A549 treated with AZD2906 at 1 μM for 4 hours (cell line): ENCODE measurements at places on chromosomes 13 and 19. TPM values are rescaled to one million over a fixed set of nuclear protein-coding genes. Genes with fewer than 3 reads are reported as not detected.

The VSTM2B gene
- total RNA-seq: not detected in 5 replicates

The ZSCAN1 gene
- total RNA-seq: not detected in 5 replicates

The RNF225 gene
- 0.13 to 0.19 TPM (median 0.16 TPM) in 4 of 5 replicates, not detected in the other for total RNA-seq

The B3GNT8 gene
- 0.05 to 0.13 TPM (median 0.13 TPM) in 3 of 5 replicates, not detected in the others for total RNA-seq

The IRGC gene
- not detected in 5 replicates for total RNA-seq

The ZNF829 gene
- total RNA-seq: 0.29 to 0.40 TPM (median 0.39 TPM) in 5 replicates

The STARD13 gene
- 5.8 to 6.8 TPM (median 6.2 TPM) in 5 replicates for total RNA-seq

The TMIGD2 gene
- total RNA-seq: not detected in 5 replicates

The CGB8 gene
- total RNA-seq: 1.6 to 3.0 TPM (median 2.6 TPM) in 5 replicates

The CFD gene
- 10.6 to 25.0 TPM (median 22.7 TPM) in 5 replicates for total RNA-seq

The TEX101 gene
- total RNA-seq: not detected in 5 replicates

The SLAIN1 gene
- total RNA-seq: 0.45 to 0.76 TPM (median 0.58 TPM) in 5 replicates

The SF3A2 gene
- 70.5 to 76.5 TPM (median 73.0 TPM) in 5 replicates for total RNA-seq

The GPR12 gene
- not detected in 5 replicates for total RNA-seq

The TTC9B gene
- 0.20 to 0.61 TPM (median 0.49 TPM) in 5 replicates for total RNA-seq

The CPB2 gene
- total RNA-seq: 0.08 to 0.09 TPM in 2 of 5 replicates, not detected in the others

The CYP2A6 gene
- total RNA-seq: 0.07 to 0.13 TPM in 2 of 5 replicates, not detected in the others

The OR10H1 gene
- total RNA-seq: not detected in 5 replicates

The C13orf42 gene
- total RNA-seq: not detected in 5 replicates

The MCEMP1 gene
- total RNA-seq: not detected in 5 replicates

The CAMSAP3 gene
- 4.8 to 6.6 TPM (median 6.4 TPM) in 5 replicates for total RNA-seq

The NBEA gene
- total RNA-seq: 1.3 to 2.2 TPM (median 1.7 TPM) in 5 replicates

The ZNF320 gene
- not detected in 5 replicates for total RNA-seq

The GJB2 gene
- 0.55 to 0.75 TPM (median 0.65 TPM) in 5 replicates for total RNA-seq

The ZNF99 gene
- not detected in 5 replicates for total RNA-seq
